C1 segment of cervical spinal cord (tissue), 14 donors: ENCODE measurements at places on chromosomes 11 and 22.

GRCh38 chr22:48495751-48496080 is 1332.0 kb downstream of the BRD1 start:
- DNase-seq, result no peak

DNA sequence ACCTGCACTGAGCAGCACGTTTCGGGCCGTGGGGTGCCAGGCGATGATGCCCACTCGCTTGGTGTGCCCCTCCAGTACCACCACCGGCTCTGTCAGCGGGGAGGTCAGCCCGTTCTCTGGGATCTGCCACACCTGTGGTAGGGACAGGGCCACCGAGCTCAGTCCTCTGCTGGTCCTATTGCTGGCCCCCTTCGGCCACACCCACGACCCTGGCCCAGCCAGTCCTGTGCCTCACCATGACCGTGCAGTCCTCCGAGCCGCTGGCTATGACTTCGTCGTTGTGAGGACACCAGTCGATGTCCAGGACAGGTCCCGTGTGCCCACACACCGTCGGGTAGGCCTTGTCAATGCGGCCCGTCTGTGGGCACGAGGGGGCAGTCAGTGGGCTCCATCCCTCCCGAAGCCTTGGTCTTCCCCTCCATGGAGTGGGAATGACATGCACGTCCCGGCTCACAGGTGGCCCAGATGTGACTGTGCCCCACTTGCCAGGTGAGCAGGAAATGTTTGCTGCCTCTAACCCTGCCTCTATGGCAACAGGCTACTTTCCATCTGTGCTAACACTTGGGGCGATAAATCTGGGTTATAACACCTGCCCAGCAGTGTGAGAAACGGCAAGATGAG is 1.4 kb downstream of the CORO1B start:
- no peak for DNase-seq

DNA sequence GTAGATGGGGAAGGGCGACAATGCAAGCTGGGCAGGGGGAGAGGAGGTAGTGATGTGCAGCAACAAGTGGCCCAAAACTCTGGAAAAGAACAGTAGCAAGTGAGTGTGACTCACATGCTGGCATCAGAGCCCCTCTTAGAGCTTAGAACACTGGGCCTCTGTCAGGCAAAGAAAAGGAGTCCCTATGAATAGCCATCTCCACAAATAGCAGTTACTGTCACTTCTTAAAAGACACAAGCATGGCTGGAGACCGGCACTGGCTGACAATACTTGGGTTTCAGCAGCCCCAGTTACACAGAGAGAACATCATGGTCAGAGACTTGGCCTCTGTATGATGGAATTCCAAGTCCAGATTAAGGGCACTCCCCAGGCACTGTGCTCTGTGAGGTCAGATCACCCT is 58.2 kb downstream of the PRCP start:
- peak; percentile 60 for DNase-seq

- no peak for DNase-seq
Measured at GRCh38 chr11:55106391-55106790, 155.6 kb upstream of the TRIM48 start.

GRCh38 chr22:31602259-31602952 is 59.6 kb downstream of the PISD start:
- no peak for DNase-seq

GRCh38 chr11:31711137-31711536 is 100.0 kb downstream of the PAX6 start:
- DNase-seq, result no peak

- DNase-seq, result no peak
Measured at GRCh38 chr11:1478544-1478943, 8.0 kb downstream of the MOB2 start.
